ENCODE measurements at places on chromosomes 16 and 17.

DNA sequence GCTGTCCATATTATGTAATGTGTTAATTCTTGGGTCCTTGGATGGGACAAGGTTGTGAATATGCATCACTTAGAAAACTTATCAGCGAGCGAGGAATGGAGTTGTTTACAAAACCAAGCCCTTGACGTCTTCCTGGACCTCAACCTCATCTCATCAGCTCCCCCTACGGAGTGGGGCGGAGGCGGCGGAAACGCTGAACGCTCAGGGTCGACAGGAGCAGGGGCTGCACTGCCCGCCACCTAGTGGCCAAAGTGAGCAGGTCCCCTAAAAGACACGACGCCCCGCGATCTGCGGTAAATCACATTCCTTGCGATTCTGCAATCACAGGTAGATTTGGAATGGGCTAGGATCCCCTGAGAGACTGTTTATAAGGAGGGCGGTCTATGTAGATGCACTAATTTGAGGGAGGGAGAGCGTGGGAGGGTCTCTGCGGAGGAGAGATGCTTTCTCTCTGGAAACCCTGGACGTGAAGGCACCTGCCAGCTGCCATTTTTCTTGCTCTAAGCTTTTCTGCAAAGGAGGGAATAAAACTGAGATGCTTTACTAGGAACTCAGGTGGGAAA lies 5.4 kb upstream of the ICAM2 start:
- DNase-seq, result no peak

DNA sequence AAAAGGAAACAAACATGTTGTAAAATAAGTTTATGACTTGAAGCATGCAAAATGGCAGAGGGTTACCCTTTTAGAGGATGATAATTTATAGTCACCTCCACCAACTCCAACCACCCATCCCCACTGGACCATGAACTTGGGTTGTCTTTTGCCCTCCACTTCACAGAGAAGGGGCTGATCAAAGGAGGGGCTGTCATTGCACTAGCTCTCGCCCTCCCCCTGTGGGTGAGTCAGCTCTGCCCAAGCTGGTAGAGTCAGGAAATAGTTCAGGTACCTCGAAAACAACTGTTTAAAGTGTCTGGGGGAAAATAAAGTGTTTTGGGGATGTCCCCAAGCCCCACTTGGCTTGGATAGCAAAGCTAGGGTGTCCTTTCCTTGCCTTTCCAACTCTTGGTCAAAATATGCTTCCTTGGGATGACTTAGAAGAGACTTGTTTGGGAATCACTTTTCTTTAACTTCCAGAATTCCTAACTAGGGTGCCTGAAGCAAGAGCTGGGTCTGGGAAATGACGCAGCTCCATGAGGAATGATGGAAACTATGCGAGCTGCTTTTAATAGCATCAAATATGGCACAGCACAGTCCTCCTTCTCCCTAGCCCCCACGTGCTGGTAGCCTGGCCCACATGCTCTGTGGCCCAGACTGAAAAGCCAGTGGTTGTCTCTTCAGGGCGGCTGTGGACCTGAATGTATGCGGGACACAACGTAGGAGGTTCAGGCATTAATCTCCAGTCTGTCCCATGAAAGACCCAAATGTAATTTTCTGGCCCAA lies 40.7 kb downstream of the TBX4 start:
- no peak for DNase-seq

DNA sequence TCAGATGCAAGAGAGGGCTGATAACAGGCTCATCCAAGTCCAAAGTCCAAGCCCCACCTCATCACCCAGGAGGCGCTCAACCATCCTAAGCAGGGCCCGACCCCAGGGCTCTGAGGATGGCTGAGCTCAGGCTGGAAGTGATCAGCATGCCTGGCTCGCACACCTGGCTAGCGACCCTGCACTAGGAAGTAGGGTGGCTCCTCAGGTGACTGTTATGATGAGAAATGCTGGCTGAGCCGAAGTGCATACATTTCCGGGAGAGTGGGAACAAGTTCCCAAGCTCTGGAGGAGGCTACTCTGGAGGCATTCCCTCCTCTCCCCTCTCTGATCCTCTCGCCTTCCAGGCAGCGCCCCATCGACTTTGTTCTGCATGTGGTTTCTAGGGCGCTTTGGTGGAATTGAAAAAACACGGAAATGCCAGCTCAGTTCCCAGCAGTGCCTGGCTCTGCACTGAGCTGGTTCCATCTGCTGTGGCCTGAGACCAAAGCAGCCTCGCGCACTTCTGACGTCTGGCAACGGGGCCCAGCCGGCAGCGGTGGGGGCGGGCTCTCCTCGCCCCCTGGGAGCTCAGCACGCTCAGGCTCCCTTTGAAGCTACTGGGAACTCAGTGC lies 130.3 kb downstream of the IRF8 start:
- DNase-seq, result no peak

GRCh38 chr16:65195998-65196397 lies 74.1 kb upstream of the CDH11 start:
- DNase-seq, result no peak

GRCh38 chr17:35089586-35090296 lies 26.2 kb upstream of the RFFL start:
- no peak for DNase-seq

DNA sequence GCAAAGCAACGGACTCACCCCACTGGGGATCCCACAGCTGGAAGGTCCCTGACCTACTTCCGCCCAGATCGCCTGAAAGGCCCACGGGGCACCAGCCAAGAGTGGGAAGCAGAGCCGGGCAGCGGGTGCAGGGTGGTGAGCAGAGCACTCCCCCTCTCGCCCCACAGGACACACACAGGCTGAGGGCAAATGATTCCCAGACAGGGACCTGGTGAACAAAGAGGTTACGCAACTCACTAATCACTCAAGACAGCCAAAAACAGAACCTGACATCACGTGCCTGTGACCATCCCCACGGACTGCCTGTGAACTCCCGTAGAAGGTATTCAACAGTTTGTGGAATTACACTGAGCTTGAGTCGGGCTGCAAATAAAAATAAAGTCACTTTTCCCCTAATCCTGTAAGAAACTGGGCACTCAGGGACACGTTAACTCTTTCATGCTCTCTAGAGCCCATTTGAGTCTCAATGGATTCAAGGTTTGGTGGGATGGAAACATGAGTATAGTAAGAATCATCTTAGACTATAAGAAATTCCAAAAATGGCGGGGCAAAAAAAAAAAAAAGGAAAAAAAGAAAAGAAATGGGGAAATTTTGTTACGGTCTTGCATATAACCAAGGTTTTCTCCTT lies 396.1 kb downstream of the SOX9 start:
- no peak for DNase-seq

- DNase-seq, result no peak
These were observed 2.8 kb downstream of the ACE start for GRCh38 chr17:63479495-63480184.

- no peak for DNase-seq
These were observed 1.8 kb upstream of the EXOSC6 start for GRCh38 chr16:70253291-70254106.

DNA sequence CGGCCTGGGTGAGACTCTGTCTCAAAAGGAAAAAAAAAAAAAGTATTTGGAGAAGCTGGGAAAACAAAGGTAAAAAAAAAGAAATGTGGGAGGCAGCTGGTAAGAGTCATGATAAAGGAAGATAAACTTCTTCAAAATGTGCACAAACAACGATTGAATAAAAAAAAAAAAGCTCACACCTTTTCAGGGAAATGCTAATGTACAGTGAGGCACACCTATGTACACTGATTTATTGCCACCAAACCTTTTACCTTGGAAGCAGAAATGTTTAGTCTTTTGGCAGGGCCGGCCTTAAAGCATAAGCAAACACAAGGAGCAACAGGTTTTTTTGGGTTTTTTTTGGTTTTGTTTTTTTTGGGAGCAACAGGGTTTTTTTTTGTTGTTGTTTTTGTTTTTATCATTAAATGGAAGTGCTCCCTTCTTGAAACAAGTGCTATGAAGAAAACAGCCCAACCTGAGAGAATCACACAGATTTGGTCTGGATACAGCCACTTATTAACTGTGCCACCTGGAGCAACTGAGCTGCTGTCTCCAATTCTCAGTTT lies 29.8 kb upstream of the KCNJ2 start:
- DNase-seq, result no peak

GRCh38 chr17:27390540-27390939 lies 65.7 kb upstream of the KSR1 start:
- no peak for DNase-seq

DNA sequence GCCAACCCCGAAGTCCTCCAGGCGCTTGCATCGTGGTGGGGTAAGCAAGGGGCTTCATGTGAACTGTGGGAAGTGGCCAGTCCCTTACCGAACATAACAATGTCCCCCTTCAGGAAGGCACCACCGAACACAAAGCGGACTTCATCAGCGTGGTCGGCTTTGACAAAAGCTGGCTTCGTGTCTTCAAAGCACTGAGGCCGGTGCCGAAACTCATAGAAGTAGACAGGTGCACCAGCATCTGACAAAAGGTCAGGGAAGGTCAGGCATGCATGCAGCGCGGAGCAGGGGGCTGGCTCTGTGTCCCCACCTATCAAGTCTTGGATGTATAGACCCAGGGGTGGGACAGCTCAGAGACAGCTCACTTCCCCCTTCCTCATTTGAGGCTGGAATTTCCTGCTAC lies 16.6 kb upstream of the CES1 start:
- DNase-seq, result no peak

- no peak for DNase-seq
These were observed 64.9 kb downstream of the IRF8 start for GRCh38 chr16:85963753-85964285.

DNA sequence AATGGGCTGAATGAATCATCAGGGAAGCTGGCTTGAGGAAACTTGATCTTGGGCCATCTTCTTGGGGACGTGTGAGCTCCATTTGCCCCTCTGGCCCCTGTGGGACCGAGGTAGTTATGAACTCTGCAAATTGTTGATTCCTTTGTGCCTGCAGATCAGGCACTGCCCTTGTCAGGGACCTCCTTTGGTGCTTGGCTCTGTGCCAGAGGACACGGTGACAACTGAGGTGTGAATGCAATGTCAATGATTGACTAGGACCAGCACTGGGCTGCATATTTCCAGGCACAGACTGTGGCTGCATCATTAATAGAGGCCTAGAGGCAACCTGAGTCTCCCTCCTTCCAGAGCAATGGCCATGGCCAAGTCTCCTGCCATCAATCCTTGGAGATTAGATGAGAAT lies 23.8 kb downstream of the PDILT start:
- peak; percentile 5 for DNase-seq

DNA sequence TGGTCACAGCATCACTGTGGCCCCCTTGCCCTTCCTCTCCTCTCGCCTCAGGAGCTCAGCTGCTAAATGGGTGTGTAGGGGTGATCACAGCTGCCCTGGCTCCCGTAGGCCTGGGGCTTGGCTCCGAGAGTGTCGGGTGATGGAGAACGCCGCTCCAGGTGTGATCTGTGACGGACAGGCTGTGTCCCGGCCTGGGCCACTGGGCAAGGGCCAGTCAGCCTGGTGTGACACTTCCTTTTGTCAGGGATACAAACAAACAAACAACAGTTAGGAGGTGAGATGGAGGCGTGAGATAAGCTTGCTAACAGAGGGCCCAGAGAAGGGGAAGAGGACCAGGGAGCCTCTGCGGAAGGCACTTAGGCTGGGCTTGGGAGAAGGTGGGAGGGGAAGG lies 2.0 kb downstream of the ADGRG1 start:
- DNase-seq, result no peak

- no peak for DNase-seq
These were observed 632 bp downstream of the CCL15 start for GRCh38 chr17:36000732-36001109.

DNA sequence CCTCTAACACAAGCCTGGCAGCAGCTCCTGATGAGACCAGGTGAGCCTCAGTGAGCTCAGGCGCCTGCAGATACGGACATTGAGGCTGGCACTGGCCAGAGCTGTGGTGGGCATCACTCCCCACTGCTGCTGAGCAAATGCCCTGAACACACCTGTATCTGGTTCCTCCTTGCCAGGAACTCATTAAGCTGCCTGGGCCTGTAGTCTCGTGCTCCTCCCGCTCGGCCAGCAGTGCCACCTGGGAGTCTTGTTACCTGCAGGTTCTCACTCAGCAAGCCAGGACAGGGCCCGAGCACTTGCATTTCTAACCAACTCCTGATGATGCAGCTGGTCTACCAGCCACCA lies 13.3 kb downstream of the EIF4A3 start:
- no peak for DNase-seq

DNA sequence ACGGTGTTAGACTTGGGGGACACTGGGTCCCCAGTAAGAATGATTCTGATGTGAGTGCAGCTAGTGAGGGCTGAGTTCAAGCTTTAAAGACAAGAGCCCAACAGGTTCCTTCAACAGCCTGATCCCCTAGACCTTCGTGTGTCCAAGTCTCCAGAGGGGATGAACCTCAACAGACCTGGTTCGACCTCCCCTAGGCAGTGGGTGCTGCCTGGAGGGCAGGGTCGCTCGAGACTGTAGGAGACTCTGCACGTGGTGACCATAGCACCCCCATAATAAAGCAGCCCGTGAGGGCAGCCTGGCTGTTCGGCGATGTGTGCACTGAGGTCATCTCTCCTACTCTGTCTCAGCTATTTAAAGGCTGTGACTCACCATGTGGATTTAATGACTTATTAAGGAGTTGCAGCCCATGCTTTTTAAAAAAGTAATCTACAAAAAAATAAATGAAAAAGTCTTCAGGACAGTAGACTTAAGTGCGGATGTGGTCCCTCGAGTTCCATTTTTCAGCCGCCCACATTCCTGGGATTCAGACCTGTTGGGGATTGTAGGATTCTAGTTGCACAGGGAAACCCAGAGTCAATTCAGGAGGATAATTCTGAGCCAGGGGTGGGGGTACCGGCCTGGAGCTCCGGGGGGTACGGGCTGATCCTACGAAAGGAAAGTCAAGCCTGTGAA lies 23.4 kb upstream of the METRNL start:
- no peak for DNase-seq

GRCh38 chr17:80969030-80969673 lies 22.5 kb upstream of the CHMP6 start:
- DNase-seq, result no peak

GRCh38 chr16:1707193-1707790 lies 1.3 kb downstream of the MAPK8IP3 start:
- DNase-seq, result no peak

DNA sequence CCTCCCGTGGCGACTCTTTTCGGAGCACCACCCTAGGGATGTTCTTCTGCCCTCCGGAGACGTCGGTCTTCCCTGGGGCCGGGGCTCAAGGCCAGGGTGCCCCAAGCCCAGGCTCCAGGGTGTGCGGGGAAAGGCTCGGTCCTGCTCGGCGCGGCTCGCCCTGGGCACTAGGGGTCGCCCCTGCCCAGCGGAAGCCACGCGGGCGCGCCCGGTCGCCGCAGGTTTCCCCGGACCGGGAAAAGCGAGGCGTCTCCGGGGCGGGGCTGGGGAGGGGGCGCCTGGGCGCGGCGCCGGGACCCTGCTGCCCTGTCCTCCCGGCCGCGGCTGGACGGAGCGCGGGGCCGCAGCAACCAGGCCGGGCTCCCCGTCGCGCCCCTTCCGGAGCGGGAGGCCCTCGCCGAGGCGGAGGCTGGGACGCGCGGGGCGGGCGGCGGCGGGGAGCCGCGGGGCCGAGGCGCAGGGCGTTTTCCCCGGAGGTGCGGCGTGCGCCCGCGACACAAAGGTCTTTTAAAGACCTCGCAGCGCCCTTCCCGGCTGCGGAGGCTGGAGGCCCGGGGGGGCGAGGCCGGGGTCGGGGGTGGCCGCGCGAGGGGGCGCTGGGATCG lies 76.4 kb downstream of the MRC2 start:
- DNase-seq, result no peak

Measured in left renal cortex interstitium (tissue), 4 donors.